Psoas muscle (tissue), 8 donors: ENCODE measurements at places on chromosomes 13 and 19. TPM values are rescaled to one million over a fixed set of nuclear protein-coding genes. Genes with fewer than 3 reads are reported as not detected.

CDADC1 gene
- total RNA-seq = 4.7 TPM

MIR17HG gene
- total RNA-seq = 5.2 TPM

GRCh38 chr13:92473765-92474475 is 752.7 kb upstream of the GPC6 start:
- H3K4me3 ChIP-seq = no peak overlapping the region
- H3K4me1 ChIP-seq = no peaks in the 10 kb centered on the region
- no peaks in the 10 kb centered on the region for H3K27me3 ChIP-seq

- H3K27ac ChIP-seq = no peak overlapping the region
- H3K4me1 ChIP-seq = no peaks in the 10 kb centered on the region
- peaks cover 33% of the 10 kb centered on the region for H3K27me3 ChIP-seq
- DNase-seq = no peak
- no peaks in the 10 kb centered on the region for H3K36me3 ChIP-seq
Measured at GRCh38 chr19:35811317-35812219, 1.1 kb downstream of the PRODH2 start.

GRCh38 chr19:54271106-54271505 is 9.8 kb downstream of the LILRB2 start:
- H3K4me1 ChIP-seq = no peaks in the 10 kb centered on the region
